Body of pancreas (tissue), 4 donors: ENCODE measurements at places on chromosomes 1 and 21.

GRCh38 chr21:43328185-43328957, 98.6 kb downstream of the SIK1 start:
- no peak for DNase-seq

GRCh38 chr1:57131701-57132394, 166.0 kb upstream of the C8B start:
- no peak for DNase-seq

- peak; percentile 58 for DNase-seq
Measured at GRCh38 chr1:241998412-241998921, 431 bp downstream of the MAP1LC3C start.

DNA sequence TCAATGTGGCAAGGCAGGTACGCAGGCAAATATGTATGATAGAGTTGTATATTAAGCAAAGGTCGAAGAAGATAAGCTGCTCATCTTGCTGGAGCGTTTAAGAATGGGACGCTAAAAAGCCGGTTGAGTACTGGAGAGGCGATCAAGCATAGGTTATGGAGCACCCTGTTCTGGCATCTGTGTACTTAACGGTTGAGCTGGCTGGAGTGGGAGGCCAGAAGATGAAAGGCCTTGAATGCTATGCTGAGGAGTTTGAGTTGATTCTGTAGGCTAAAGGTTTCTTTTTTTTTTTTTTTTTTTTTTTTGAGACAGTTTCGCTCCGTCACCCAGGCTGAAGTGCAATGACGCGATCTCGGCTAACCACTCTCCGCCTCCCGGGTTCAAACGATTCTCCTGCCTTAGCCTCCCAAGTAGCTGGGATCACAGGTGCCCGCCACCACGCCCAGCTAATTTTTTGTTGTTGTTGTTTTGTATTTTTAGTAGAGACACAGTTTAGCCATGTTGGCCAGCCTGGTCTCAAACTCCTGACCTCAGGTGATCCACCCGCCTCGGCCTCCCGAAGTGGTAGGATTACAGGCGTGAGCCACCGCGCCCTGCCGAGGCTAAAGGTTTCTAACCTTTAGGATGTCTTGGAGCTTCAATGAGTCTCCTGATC, 850 bp upstream of the KHDC4 start:
- DNase-seq, result no peak

GRCh38 chr1:90434460-90434859, 282.6 kb downstream of the BARHL2 start:
- DNase-seq, result no peak

DNA sequence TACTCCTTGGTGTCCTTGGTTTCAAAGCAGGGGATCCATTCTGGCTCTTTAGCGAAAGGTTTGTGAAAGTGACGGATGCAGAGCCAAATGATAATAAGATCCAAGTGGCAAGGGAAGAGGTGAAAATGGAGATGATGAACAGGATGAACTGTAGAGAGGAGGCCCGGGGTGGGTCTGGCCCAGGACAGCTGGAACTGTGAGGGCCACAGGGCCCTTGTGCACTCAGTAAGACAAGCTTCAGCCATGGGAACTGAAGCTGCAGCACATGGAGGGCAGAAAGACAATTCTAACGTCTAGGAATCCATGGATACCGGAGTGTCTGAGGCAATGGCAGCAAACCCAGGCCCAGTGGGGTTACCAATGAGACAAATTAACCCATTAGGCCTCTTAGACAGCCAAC, 4.8 kb downstream of the KCNA2 start:
- no peak for DNase-seq

GRCh38 chr1:59755069-59755685, 59.6 kb upstream of the HOOK1 start:
- no peak for DNase-seq

- DNase-seq, result no peak
Measured at GRCh38 chr1:98369463-98369862, 292.1 kb upstream of the SNX7 start.

DNA sequence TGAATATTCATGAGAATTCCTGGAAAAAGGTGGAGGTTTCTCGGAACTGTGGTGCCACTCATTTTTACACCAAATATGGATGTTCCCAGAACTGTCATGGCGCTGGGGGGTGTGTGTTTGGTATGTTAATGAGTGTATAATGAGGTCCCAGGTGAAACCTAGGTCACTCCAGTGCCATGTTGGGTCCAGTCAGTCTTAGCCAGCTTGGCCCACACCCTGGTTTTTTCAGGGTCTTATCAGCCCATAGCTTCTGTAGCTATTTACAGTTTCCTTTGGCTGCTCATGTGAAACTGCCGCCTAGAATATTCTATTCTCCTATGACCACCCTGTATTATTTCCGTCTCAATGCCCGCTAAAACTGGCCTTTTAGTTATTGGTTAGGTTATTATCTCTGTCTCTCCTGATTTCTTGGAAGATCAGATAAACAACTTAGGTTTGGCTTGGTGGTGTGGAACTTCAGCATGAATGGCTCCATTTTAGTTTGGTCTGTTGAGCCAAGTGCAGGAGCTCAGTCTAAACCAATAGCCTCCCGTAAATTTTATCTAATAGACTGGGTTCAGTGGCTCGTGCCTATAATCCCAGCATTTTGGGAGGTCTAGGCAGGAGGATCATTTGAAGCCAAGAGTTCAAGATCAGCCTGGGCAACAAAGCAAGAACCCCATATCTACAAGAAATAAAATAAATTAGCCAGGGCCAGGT, 42.1 kb upstream of the EDARADD start:
- no peak for DNase-seq

DNA sequence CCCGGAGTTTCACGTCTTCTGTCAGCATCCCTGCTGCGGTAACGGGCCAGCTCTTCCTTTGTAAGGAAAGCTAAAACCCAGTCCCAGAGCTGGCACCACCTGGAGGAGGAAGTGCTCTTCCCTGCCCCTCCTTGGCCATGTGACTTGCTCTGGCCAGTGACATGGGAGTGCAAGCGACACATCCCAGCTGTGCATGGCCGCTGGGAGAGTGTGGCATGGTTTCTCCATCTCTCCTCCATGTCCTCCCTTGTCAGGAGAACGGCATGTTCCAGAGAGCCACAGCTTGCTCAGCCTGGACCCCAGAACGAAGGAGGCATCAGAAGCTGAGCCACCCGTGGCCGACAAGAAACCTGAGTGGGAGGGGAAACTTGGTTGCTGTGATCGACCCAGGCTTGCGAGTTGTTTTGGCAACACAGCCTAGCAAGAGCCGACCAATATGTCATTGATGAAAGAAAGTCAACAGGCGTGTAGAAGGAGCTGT, 2.7 kb upstream of the PRXL2B start:
- DNase-seq, result peak; percentile 51

DNA sequence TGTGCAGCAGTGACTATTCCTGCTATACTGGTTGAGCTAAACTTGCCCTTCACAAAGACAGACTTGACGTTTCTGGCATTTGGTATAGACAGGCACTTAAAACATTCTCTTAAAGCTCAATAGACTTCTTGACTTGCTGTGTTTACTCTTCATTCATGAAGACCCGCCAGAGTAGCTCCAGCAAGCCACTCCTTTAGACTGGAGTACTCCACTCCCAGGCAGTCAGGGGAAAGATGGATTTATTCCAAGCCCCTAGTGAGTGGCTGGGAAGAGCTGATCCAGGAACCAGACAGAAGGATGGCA, 70.7 kb downstream of the EVA1C start:
- no peak for DNase-seq

GRCh38 chr1:95668165-95668564, 434.2 kb downstream of the RWDD3 start:
- DNase-seq, result no peak

DNA sequence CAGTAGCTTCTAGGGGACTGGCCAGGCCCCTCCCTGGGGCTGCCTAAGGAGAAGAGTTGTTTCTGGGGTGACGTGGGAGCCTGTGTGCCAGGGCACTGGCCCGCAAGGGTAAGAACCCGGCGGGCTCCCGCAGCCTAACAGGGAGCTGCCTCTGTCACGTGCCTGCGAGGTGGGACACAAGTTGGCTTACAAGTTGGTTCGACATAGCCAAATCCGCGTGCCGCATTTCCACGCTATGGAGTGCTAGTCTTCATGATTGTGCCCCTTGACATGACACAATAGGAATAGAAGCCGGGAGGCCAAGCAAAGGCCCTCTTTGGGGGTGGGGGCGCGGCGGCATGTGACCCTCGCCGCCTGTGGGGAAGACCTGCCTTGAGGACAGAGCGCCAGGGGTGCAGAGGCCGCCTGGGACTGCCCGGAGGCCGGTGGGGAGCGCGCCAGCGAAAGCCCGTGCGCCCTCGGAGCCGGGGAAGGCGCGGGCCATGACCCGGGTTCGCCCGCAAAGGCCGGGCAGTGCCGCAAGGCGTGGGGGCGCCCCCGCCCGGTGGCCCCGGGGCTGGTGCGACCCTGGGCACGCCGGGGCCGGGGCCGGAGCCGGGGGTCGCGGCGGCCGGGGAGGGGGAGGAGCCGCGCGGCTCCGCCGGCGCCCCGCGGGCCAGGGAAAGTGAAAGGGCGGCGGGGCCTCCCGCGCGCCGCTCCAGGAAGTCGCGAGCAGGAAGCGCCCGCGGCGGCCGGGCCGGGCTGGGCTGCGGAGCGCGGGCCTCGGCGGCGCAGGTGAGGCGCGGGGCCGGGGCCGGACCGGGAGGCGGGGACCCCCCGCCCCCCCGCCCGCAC, at the start of gene SLC37A1:
Gene SLC37A1 (plus strand): TSS at position 702 of the 834 bp plus-strand sequence. CDS start 4,603 bp downstream, outside the sequence.
- peak; percentile 38 for DNase-seq

DNA sequence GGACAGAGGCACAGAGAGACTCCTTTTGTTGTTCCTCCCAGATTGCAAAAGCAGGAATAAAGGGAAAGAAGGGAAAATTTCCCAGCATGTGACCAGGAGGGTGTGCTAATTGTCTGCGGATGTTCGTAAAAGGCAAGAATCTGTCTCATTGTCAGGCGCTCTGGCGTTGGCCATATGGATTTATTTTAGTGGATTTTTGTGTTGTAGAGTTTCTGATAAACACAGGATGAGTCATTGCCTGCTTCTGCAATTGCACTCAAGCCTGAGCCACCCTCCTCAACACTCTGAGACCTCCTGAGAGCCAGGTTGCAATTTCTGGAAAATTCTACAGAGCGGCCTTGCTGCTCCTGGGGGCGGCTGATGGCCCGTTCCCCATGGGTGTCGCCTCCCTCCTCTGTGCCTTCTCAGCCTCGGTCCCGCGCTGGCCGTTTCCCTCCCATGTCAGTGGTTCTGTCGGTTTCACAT, 227.7 kb downstream of the KAZN start:
- DNase-seq, result no peak

DNA sequence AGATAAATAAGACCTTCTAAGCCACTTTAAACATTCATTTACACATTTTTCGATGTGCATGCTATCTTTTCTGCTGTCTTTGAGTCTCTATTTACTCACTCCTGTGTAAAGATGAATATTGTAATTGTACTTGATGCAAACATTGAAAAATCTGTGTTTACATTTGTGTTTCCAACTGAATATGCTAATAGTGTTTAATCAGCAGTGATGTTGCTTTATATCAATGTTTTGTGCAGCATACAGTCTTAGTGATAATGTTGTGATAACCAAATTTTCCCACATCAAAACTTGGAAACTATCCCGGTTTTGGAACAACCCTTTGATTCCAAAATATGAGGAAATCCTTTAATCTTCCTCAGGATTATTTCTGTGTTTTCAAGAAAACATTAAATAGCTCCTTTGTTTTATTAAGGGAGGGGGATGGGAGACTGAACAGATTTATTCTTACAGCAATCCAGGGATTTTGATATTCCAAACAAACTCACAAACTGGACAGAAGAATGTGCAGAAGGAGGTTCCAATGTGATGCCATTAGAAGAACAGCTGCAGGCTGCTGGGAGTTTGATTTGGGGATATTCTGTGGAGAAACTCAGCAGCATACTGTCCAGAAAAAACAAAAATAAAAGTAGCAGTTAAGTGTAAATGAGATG, 248.0 kb downstream of the S1PR1 start:
- DNase-seq, result no peak

DNA sequence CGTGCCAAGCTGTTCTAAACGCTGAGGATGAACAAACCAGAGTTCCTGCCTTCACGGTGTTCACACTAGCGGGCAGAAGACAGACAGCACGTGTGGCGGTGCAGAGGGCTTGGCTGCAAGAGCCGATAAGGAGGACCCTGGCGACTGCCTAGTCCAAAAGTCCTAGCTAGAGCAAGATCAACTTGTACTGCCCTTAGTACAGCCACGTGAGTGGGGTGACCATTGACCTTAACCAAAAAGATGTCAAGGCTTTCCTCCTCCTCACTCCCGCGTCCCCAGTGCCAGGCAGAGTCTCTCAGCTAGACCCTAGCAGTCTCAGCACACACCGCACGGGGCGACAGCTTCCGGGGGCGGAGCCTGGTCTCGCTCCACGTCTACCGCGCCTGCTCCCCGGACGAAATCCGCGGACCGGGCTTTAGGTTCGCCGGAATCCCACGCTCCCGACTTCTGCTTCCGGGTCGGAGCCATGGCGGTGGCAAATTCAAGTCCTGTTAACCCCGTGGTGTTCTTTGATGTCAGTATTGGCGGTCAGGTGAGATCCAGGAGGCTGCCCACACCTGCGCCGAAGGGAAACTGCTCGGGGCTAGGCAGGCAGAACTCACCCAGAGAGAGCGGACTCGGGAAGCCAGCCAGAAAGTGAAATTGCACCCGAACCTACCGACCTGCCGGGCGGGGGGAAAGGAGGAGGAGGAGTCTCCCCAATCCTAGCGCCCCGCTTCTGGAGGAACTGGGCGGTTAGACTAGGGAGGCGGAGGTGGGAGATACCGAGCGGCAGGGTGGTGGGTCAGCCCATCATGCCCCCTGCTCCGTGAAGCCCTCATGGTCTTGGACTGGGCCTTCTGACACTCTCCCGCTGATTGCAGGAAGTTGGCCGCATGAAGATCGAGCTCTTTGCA, at the start of gene PPIH:
Gene PPIH (plus strand): TSS at position 443 of the 896 bp plus-strand sequence. CDS start 24 bp downstream, at position 467.
- peak; percentile 97 for DNase-seq

- no peak for DNase-seq
Measured at GRCh38 chr1:207998691-207999090, 87.8 kb upstream of the CD34 start.

DNA sequence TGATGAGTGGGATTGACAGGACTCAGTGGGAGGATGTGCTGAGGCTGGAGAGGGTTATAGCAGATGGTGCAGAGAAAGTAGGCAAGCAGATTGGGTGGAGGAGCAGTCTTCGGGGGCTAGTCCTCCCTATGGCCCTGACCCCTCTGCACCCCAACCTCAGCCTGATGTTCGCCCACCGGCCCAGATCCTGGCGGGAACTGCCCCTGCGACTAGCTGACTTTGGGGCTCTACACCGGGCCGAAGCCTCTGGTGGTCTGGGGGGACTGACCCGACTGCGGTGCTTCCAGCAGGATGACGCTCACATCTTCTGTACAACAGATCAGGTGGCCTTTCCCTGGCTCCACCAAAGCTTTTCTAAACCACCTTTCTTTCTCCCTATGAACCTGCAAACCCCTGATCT, 9.6 kb upstream of the ECM1 start:
- no peak for DNase-seq

DNA sequence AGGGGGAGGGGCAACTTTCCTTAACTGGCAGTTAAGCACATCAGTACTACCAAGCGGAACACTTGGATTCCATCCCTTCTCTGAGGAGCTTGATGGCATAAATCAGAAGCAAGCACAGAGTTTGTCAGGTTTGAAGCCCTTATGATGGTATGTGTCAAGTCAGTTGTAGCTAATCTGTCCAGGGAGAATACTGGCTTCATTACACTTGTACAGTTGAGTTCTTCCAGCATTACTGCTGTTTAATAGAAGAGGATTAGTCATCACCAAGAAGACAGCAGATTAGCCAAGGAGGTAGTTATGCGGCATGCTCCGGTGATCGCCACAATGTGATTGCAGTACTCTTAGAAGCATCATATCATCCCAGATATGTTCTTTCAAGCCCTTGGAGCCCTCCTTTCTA, 2.1 kb upstream of the TDRD5 start:
- no peak for DNase-seq
